Stimulated activated CD4-positive, alpha-beta T cell treated with anti-CD3 and anti-CD28 coated beads, Interleukin-1b, Interleukin-23, amount 100 ng/mL, for 1 hour (primary cell): ENCODE measurements at places on chromosomes 11 and 22.

GRCh38 chr11:111514216-111515031 is at the start of gene HOATZ:
Gene HOATZ, plus strand, starts transcription at chr11:111514778. Its CDS starts 7 bp downstream, at chr11:111514785.
- no peak for DNase-seq

DNA sequence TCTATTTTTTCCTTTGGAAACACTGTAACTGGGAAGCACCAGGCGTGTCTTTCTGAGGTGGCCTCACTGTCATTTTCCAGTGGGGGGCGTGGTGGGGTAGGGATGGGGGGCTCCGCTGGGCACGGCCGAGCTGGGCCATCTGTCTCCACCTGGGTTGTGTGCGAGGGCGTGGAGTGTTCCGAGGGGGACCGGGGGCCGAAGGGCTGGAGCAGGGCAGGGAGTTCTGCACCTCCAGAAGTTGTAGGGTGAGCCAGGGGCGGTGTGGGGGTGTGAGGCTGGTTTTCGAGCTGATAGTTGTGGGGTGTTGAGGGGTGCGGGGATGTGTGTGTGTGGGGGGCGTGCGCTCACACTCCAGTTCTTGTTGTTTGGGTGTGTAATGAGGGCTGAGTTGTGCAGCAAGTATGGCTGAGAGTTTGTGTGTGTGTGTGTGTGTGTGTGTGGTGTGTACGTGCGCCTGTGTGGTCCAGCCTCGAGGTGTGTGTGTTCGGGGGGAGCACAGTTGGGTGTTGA is 10.8 kb downstream of the YPEL4 start:
- DNase-seq = no peak

- peak; percentile 9 for DNase-seq
Observed at GRCh38 chr11:19903620-19904069, 191.0 kb downstream of the NAV2 start.

DNA sequence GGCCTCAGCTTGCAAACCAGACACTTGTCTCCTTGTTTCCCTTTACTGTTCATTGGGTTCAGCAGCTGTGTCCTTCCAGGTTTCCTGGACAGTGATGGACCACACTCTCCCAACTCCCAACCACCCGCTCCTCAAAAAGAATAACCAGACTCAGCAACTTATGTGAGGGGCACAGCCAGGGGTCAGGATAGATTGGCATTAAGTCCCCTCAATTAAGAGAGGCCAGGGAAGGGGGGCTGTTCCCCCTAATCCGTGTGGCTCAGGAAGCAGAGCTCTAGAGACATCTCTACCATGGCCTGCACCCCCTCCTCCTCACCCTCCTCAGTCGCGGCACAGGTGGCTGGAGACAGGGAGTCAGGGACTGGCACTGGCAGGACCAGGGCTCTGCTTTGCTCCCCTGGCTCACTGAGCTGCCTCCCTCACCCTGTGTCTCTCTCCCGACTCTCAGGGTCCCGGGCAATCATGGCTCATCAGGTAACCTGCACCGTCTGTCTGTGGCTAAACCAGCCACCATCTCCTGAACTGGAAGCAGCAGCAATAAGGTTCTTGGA is 111.7 kb downstream of the ZNF280B start:
- no peak for DNase-seq

GRCh38 chr11:95849087-95849825 is 59.0 kb downstream of the CEP57 start:
- DNase-seq = no peak

DNA sequence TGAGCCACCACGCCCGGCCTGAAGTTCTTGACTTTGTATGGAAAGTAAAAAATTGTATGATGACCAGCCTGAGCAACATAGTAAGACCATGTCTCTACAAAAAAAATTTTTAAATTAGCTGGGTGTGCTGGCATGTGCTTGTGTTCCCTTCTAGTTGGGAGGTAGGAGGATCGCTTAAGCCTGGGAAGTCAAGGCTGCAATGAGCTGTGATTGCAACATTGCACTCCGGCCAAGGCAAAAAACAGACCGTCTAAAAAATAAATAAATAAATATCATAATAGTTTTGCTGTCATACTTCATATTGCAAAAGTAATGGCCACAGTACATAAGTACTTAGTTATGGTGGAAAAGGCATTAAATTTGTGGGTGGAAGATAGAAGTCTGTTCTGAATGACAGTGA is 3.4 kb downstream of the AGBL2 start:
- DNase-seq = no peak
